Activated CD8-positive, alpha-beta T cell treated with anti-CD3 and anti-CD28 coated beads for 36 hours (primary cell): ENCODE measurements at places on chromosomes 16 and 17. TPM values are rescaled to one million over a fixed set of nuclear protein-coding genes. Genes with fewer than 3 reads are reported as not detected.

- H3K36me3 ChIP-seq = peaks cover 9% of the 10 kb centered on the region
- H3K4me1 ChIP-seq = peaks cover 12% of the 10 kb centered on the region
- no peak overlapping the region for H3K4me3 ChIP-seq
- H3K27ac ChIP-seq = no peak overlapping the region
These were observed 3.8 kb downstream of the LITAFD start for GRCh38 chr16:8885674-8886592.

The KRT25 gene
- not detected for total RNA-seq

The CCDC200 gene
- not detected for total RNA-seq

DNA sequence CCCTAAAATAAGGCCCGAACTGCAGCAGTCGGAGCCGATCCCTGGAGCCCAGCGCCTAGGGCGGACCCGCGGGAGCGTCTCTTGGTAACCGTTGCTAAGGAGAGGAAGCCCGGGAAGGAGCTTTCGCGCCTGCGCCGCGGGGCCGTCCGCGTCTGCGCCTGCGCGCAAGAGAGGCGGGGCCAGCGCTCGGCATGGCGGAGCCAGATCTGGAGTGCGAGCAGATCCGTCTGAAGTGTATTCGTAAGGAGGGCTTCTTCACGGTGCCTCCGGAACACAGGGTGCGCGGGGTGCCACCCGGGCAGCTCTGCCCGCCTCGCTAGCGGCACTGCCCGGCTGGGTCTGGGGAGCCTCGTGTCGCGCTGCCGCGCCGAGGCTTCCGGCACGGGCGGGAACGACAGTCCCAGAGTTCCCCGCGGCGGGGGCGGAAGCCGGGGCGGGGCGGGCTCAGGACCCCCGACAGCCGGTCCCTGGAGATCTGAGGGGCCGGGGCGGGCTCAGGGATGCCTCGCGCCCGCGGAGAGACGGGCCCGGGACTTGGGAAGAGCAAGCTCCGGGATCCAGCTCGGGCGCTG, at the start of gene CDK10:
TSS of gene CDK10 (plus strand) at position 170 of the 572 bp plus-strand sequence. CDS start at position 192, 22 bp downstream.
- H3K27ac ChIP-seq = peak within 1 kb of the TSS; percentile 93
- H3K36me3 ChIP-seq = peaks cover 21% of the 10 kb centered on the region
- DNase-seq = peak; percentile 89

DNA sequence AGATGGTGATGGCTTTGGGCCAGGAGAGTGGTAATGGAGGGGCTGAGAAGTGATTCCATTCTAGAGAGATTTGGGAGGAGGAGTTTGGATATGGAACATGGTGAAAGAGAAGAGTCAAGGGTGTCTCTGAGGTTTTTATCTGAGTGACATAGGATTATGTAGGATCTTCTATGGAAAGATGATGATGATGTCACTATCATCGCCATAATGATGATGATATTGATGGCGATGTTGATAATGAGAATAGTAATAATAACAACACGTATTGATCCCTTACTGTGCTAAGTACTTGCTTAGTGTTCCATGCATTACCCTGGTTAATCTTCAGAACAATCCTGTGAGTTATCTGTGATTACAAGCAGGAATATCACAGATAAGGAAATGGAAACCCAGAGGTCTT, 16.6 kb downstream of the PDILT start:
- H3K4me3 ChIP-seq = no peak overlapping the region
- no peaks in the 10 kb centered on the region for H3K4me1 ChIP-seq
- H3K27me3 ChIP-seq = peaks cover 13% of the 10 kb centered on the region
- no peaks in the 10 kb centered on the region for H3K36me3 ChIP-seq
- no peak overlapping the region for H3K27ac ChIP-seq

GRCh38 chr16:31138621-31139578, 3.4 kb upstream of the PRSS8 start:
- no peak overlapping the region for H3K27ac ChIP-seq
- peaks cover 7% of the 10 kb centered on the region for H3K4me1 ChIP-seq
- no peaks in the 10 kb centered on the region for H3K36me3 ChIP-seq
- no peak overlapping the region for H3K4me3 ChIP-seq
- no peaks in the 10 kb centered on the region for H3K27me3 ChIP-seq

GRCh38 chr17:37327341-37328090, 48.3 kb upstream of the C17orf78 start:
- H3K27ac ChIP-seq = no peak overlapping the region
- H3K36me3 ChIP-seq = peaks cover 22% of the 10 kb centered on the region
- no peaks in the 10 kb centered on the region for H3K4me1 ChIP-seq
- no peaks in the 10 kb centered on the region for H3K27me3 ChIP-seq

GRCh38 chr17:385178-385835, 32.7 kb upstream of the RPH3AL start:
- peak; percentile 12 for DNase-seq
- H3K36me3 ChIP-seq = no peaks in the 10 kb centered on the region
- H3K4me3 ChIP-seq = peak overlapping the region; percentile 55
- H3K27me3 ChIP-seq = peaks cover 21% of the 10 kb centered on the region
- no peak overlapping the region for H3K27ac ChIP-seq

GRCh38 chr17:74214484-74215341, 1.3 kb downstream of the TTYH2 start:
- no peak for DNase-seq
- peaks cover 14% of the 10 kb centered on the region for H3K36me3 ChIP-seq
- H3K4me3 ChIP-seq = peak overlapping the region; percentile 74
- no peak overlapping the region for H3K27ac ChIP-seq

DNA sequence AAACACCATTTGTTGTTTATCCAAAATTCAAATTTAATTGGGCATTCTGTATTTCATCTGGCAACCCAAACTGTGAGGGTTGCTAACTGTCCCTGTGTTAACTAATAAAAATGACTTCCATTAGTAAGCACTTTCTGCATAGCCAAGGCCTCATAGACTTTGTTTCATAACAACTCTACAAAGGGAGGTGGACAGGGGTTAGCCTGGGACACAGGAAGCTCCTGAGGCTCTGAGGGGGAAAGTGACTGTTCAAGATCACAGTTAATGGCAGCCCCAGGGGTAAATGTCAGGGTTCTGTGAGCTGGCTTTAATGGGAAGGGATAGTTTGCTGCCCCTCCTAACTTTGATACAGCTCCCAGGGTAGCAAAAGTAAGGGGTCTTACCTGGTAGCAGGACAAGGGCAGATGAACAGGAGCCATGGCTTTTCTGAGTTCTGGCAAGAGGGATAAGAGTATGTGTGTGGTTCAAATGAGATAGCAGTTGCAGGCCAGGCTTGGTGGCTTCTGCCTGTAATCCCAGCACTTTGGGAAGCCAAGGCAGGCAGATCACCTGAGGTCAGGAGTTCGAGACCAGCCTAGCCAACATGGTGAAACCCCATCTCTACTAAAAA, 2.2 kb downstream of the HEATR9 start:
- H3K4me3 ChIP-seq = no peak overlapping the region
- H3K36me3 ChIP-seq = peaks cover 5% of the 10 kb centered on the region
- H3K4me1 ChIP-seq = peaks cover 26% of the 10 kb centered on the region
- no peak overlapping the region for H3K27ac ChIP-seq

GRCh38 chr17:81396722-81397313, 1.6 kb downstream of the BAHCC1 start:
- DNase-seq = peak; percentile 41
- no peaks in the 10 kb centered on the region for H3K36me3 ChIP-seq
- H3K4me1 ChIP-seq = peaks cover 25% of the 10 kb centered on the region
- no peak overlapping the region for H3K4me3 ChIP-seq
- no peak overlapping the region for H3K27ac ChIP-seq
- peaks cover 58% of the 10 kb centered on the region for H3K27me3 ChIP-seq

The NIP7 gene
- total RNA-seq = 41.8 TPM

- H3K27ac ChIP-seq = no peak overlapping the region
- no peak for DNase-seq
- H3K4me1 ChIP-seq = no peaks in the 10 kb centered on the region
- H3K36me3 ChIP-seq = no peaks in the 10 kb centered on the region
These were observed 160.7 kb downstream of the RGS9 start for GRCh38 chr17:65297916-65298315.

- H3K4me3 ChIP-seq = no peak overlapping the region
- no peak for DNase-seq
These were observed 8.5 kb downstream of the NR1D1 start for GRCh38 chr17:40091691-40092397.

The CDH1 gene
- 0.16 TPM for total RNA-seq

- DNase-seq = no peak
- no peak overlapping the region for H3K4me3 ChIP-seq
- no peak overlapping the region for H3K27ac ChIP-seq
- H3K27me3 ChIP-seq = no peaks in the 10 kb centered on the region
These were observed 34.4 kb upstream of the ZNF750 start for GRCh38 chr17:82874011-82874835.

GRCh38 chr16:65958086-65958485, 408.4 kb upstream of the CDH5 start:
- no peak overlapping the region for H3K4me3 ChIP-seq
- no peaks in the 10 kb centered on the region for H3K36me3 ChIP-seq
- H3K27me3 ChIP-seq = no peaks in the 10 kb centered on the region
- no peaks in the 10 kb centered on the region for H3K4me1 ChIP-seq

DNA sequence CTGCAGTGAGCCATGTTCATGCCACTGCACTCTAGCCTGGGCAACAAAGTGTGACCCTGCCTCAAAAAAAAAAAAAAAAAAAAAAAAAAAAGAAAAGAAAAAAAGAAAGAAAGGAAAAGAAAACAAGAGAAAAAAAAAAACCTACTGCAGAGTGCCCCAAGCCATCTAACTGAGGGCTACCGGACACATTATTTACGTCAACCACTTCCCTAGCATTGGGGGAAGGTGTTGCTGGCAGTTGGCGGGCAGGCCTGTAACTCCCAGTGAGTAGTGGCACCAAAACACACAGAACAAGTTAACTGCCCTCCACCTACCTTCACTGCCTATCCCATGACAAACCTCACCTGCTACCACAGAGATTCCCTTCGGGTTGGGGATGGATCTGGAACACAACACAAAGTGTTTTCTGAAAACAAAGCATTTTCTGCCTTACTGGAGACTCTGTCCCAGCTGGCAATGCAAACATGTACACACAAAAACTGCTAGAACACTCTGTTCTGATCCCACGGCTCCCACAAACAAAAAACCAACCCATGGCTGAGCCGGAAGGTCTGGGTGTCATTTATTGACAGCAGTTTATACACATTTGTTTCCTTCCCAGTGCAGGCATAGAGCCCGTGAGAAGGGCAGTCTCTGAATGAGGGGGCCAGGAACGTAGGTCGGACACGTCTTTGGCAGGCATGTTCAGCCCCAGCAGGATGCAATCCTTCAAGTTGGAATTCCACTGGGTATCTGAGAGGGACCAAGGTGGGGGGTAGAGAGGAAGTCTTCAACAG, 11.0 kb downstream of the PHB1 start:
- H3K27ac ChIP-seq = peak overlapping the region; percentile 68
- H3K4me3 ChIP-seq = no peak overlapping the region
- H3K4me1 ChIP-seq = peaks cover 30% of the 10 kb centered on the region
- no peaks in the 10 kb centered on the region for H3K27me3 ChIP-seq

The IRX5 gene
- total RNA-seq = 0.14 TPM

DNA sequence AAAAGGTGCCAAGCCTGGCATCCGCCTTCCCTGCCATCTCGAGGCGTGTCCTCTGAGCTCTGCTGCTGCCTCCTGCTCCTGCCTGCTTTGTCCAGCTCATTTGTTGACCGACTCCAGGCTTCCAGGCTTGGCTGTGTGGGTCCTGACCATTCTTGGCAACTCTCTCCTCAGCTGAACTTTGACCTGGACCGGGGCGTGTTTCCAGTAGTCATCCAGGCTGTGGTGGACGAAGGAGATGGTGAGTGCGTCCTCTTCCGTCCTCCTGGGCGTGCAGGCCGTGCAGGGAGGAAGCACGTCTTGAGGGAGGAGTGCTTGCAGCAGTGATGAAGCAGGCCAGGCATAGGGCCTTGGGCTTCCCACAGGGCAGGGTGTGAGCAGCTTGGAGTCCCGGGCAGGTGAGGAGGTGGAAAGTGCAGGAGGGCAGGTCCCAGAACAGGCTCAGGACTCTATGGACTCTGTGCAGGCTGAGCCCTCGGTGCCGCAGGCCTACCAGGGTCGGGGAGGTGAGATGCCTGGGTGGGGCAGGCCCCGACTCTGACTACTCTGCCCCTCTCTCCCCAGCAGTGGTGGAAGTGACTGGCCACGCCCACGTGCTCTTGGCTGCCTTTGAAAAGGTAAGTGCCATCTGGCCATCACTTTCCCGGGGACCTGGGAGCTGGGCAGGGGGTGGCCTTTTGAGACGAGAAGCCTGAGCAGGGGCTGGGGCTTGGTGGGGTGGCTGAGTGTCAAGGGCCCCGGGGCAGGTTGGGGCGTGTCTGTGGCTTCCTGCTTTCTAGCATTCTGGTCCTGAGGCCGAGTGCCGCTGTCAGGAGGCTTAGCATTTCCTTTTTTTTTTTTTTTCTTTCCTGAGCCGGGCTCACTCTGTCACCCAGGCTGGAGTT, 28.6 kb upstream of the NUDT16L1 start:
- peaks cover 50% of the 10 kb centered on the region for H3K4me1 ChIP-seq
- DNase-seq = peak; percentile 83
- H3K4me3 ChIP-seq = peak overlapping the region; percentile 45
- H3K27ac ChIP-seq = peak overlapping the region; percentile 90
- H3K36me3 ChIP-seq = peaks cover 28% of the 10 kb centered on the region

DNA sequence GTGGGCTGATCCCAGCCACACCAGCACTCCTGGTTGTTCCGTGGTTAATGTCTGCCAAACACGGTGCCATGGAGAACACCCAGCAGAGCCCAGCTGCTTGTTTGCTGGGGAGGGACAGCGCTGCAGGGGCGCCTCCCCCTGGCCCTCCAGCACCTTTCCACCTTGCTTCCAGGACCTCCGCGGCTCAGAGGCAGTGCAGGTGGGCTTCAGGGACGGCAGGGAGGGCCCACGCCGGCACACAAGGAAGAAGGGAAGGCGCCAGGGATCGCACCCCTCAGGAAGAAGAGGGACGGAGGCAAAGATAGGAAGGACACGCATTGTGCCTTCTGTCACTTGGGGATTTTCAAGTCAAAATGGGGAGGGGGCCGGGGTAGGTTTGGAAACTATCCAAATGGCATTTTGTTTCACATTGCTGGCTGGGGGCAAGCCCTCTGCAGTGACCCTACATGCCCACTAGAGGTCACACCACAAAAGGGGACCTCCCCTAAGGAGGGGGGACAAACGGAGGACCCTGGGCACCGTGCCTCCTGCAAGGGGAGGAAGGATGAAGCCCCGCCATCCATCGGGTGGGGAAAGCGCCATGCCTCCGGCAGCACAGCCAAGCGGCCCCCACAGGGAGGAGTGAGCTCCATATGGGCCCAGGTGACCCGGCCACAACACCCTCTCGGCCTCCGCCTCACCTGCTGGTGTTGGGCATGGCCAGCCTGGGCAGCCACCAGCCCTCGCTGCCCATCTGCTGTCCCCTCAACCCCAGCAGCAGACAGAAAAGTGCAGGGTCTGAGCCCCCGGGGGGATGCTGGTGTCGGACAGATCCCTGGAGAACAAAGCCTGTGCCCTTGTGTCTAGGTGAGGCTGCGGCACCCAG, 7.5 kb upstream of the C16orf95 start:
- no peaks in the 10 kb centered on the region for H3K4me1 ChIP-seq
- no peak overlapping the region for H3K27ac ChIP-seq
- no peaks in the 10 kb centered on the region for H3K27me3 ChIP-seq

The TBC1D3G gene
- not detected for total RNA-seq

- no peaks in the 10 kb centered on the region for H3K27me3 ChIP-seq
- H3K36me3 ChIP-seq = peaks cover 15% of the 10 kb centered on the region
- no peak overlapping the region for H3K4me3 ChIP-seq
- peaks cover 66% of the 10 kb centered on the region for H3K4me1 ChIP-seq
These were observed 14.4 kb downstream of the AXIN1 start for GRCh38 chr16:337975-338575.

The RPL26 gene
- 3,141 TPM for total RNA-seq

The SCARF1 gene
- 4.1 TPM for total RNA-seq
